ENCODE measurements at places on chromosomes 4 and X.

DNA sequence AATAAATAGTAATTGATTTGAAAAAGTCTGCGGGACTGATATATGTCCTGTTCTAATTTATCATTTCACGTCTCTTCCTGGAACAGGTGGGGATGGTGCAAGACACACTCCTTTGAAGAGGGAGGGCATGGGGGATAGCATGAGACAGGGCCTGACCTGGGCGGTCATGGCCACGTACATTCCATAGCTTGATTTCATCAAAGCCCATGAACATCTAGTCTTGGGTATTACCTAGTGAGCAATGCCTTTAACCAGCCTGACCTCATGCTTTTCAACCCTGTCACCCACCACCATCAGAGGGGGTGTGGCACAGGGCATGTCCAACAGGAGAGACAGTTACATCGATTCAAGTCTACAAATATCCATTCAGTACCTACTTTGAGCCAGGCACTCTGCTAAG lies 52.3 kb upstream of the HOPX start:
- ATAC-seq, result no peak

DNA sequence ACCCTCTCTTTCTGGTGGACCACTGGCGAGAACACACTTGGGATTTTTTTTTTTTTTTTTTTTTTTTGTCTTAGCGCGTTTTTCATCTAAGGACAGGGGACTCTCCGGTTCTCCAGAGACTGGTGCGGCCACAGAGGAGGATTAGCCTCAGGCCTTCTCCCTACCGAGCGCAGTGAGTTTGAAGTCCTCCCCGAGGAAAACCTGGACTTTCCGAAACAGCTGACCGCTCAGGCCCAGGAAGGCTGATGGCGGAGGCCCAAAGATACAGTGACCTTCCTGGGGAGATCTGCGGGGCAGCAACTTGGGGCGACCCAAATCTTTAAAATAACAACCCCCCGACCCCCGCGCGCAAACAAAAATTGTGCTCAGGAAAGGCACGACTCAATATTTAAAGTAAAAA lies 9.2 kb downstream of the NKX3-2 start:
- ATAC-seq, result no peak

DNA sequence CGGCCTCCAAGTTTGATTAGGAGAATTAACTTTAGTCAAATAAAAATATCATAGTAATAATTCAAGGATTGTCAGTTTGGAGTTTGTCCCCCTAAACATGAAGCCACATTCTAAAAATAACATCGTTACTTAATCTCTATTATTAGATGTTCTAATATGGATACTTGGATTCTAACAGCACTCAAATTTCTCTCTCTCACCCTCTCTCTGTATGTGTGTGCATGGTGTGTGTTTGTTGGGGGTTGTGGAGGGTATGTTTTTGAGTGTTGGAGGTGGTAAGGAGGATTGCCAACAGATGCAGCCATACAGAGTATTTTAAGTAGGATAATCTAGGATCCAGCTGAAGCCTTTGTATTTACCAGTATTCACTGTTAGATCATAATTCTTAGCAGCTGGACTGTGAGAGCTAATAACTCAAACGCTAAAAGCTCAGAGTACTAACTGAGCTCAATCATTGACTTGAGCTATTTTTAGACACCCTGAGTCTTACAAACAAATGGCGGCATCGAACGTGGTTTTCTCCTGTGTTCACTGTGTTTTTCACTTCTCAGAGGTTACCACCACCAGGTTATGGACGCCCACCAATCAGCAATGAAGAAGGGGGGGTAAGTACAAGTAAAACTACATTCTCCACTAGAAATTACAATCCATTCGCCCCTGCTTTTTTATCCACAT lies 8.8 kb downstream of the ENAM start:
- ATAC-seq, result peak; percentile 85

GRCh38 chr4:56215141-56215783 lies 172.0 kb downstream of the AASDH start:
- ATAC-seq, result peak; percentile 74

Data from motor neuron (in vitro differentiated cells).